ENCODE measurements at places on chromosomes 3 and 15.
A peak's percentile ranks its signal among the peaks of the same experiment; 100 is the strongest.

GRCh38 chr15:77859491-77860060, 217.9 kb downstream of the TBC1D2B start:
- no peak for DNase-seq

DNA sequence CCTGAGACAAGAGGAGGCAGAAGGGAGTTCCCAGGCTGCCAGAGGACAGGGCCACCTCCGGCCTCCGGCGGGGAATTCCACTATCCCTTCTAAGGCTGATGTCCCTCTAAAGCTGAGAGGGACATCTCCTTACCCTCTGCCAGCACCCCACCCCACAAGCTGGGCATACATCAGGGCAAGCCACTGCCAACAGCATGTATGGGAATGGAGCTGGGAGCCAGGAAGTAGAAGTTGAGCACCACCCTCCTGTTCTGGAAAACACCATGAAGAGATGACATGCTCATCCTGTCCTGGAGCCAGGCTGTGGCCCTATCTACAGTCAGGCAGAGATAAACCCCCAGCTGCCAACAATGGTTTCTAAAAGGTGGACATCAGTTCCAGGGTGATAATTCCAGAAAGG, 7.1 kb downstream of the PLCD1 start:
- no peak for DNase-seq

GRCh38 chr3:13080026-13080425, 6.8 kb upstream of the IQSEC1 start:
- DNase-seq, result no peak

- DNase-seq, result no peak
These were observed 14.8 kb downstream of the MYL3 start for GRCh38 chr3:46848271-46849044.

GRCh38 chr15:39885099-39885777, 34.8 kb downstream of the GPR176 start:
- no peak for DNase-seq

DNA sequence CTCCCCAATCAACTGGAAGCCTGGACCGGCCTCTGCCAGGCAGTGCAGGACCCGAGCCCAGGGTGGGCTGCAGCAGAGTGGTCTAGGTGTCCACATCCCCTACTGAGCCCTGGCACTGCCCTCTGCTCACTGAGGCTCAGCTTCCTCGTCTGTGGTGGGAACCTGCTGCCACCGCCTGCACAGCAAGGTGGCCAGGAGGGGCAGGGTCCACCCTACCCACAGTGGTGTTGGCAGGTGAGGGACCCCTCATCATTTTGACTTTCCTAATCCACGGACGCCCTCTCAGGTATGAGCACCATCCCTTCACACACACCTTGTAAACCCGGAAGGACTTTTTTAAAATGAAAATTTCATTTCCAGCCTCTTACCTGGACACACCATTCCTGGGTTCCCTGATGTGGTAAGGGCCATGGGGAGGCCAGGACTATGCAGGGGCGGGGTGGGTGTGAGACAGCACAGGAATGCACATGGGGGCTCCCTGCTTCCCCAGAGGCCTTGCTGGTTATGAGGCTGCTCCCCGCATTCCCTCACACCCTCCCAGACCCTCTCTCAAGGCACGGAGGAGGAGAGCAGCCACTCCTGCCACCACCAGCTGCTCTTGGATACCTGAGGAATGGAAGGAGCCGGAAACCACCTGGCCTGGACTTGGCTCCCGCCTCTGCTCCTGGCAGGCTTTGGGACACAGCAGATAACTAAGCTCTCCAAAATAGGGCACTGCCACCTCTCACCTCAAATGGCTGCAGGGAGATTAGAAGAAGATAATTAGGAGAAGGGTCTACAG, 185.9 kb upstream of the TPM1 start:
- no peak for DNase-seq

DNA sequence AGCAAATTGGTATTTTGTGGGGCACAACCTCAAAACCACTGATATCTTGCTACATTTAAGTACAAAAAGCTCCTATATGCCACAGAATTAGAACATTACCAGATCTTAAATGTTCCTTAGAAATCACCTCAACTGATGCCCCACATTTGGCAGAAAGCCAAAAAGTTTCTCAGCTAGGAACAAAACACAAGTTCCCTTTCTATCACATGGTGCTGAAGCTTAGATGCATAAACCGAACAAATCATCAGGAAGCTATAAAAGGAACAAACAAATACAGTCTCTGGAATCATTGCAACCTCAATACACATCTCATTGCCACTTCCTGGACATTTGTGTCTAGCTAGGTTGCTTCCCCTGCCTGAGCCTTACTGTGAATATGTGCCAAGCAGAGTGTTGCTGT, 492.6 kb downstream of the LPP start:
- DNase-seq, result no peak

DNA sequence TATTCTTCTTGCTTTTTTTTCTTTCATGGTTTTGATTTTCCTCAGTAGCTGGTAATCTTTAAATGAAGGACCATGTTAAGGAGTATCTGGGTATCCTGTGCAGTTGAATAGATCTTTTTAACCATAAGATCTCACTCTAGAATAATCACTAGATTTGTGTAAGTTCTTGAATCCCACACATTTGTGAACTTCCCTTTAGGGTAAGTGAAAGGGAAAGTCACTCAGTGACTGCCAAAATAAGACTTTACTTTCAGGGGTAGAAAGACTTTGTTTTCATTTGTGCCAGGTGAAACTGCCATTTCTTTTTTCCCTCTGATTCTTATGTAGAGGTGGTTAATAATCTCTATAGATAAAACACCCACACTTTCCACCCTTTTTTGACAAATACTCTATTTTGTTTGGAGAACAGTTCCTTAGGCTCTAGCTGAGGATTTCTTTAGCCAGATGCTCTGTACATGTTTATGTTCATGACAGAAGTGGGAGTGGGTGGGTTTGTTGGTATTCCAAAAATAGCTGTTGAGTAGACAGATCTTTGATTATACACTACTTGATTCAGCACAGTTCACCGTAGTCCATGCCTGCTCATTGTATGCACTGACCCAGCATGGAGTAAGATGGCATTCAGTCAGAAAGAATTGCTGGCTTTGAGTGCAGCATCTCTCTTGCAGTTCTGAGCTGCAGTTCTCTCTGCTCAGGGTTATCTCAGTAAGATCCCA, 28.5 kb downstream of the LRRC49 start:
- DNase-seq, result no peak

GRCh38 chr15:61227269-61227949, 1.7 kb downstream of the RORA start:
- peak; percentile 89 for DNase-seq

GRCh38 chr3:115281697-115282675, 134.9 kb upstream of the ZBTB20 start:
- no peak for DNase-seq

GRCh38 chr15:92914768-92915221, 14.7 kb downstream of the CHD2 start:
- no peak for DNase-seq

- DNase-seq, result no peak
These were observed 151.9 kb downstream of the ADAMTS17 start for GRCh38 chr15:100189849-100190248.

DNA sequence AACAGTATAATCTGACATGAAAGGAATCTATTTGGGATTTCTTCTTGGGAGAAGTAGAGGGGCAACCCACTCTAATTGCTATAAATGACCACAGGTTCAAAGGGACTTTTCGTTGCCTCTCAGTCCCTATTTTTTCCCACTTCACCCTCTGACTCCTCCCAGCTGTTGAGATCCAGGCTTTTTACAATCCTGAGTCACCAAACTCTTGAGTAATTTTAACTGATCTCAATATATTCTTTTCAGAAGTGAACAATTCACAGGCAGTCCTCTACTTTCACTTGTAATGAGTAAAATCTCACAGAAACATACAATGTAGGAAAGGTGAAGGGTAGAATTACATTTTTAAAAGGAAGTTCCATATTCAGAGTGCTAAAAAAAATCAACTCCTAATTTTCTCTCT, 44.6 kb downstream of the EIF4E3 start:
- DNase-seq, result no peak

DNA sequence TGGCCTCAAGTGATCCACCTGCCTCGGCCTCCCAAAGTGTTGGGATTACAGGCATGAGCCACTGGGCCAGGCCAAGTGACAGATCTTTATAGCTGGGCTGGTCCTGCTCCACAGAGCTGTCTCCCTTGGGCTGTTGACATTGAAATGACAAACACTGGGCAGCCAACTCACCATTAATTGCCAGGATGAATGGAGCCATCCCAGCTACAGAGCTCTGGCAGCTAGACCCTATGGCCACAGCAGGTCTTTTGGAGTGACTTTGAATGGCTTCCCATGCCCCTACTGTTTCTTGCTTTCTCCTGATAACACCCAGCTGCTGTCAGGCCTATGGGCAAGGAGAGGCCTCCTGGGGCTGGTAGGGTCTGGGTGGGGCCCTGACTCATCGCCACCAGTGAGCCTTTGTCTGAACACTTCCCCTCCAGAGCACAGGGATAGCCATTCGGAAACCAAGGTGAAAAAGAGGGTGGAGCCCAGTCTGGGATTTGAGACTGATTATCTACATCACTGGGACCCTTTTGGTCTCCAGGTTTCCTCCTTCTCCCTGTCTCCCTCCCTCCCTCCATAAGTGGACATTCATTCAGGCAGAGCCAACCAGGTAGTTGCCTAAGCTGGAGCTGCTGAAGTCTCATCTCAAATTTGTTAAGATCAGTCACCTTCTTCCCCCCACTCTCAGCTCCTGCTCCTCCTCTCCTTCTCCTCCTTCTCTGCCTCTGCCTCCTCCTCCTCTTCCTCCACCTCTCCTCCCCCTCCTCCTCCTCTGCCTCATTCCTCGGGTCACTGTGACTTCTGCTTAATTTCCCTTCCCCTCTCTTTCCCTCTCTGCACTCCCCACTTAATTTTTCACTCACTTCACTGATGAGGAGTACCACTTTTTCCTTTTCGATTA, 34.0 kb downstream of the BHLHE40 start:
- DNase-seq, result no peak

- no peak for DNase-seq
These were observed 59.8 kb upstream of the PRTG start for GRCh38 chr15:55802600-55803376.

- DNase-seq, result no peak
These were observed 33.9 kb downstream of the DOCK3 start for GRCh38 chr3:50708620-50709019.

DNA sequence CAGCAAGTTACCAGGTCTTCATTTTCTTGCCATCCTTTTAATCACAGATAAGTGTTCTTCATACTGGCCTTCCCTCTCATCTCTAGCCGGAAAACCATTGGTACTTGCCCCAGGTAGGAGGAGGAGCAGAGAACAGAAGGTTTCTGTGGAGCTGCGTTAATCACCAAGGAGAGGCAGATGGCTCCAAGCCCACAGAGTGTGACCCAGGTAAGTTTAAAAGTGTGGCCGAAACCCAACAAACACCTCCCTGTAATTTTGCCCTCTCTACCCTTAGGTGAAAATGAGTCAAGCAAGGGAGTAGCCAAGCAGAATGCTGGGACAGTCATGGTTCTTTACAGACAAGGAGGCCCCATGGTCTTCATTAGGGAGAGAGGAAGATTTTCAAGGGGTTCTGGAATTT, 37.3 kb downstream of the NFKBIZ start:
- DNase-seq, result no peak

- no peak for DNase-seq
These were observed 22.6 kb downstream of the DNASE1L3 start for GRCh38 chr3:58188173-58188564.

GRCh38 chr3:143855183-143855582, 6.9 kb upstream of the SLC9A9 start:
- DNase-seq, result no peak

GRCh38 chr3:37814547-37814946, 47.1 kb upstream of the CTDSPL start:
- no peak for DNase-seq

DNA sequence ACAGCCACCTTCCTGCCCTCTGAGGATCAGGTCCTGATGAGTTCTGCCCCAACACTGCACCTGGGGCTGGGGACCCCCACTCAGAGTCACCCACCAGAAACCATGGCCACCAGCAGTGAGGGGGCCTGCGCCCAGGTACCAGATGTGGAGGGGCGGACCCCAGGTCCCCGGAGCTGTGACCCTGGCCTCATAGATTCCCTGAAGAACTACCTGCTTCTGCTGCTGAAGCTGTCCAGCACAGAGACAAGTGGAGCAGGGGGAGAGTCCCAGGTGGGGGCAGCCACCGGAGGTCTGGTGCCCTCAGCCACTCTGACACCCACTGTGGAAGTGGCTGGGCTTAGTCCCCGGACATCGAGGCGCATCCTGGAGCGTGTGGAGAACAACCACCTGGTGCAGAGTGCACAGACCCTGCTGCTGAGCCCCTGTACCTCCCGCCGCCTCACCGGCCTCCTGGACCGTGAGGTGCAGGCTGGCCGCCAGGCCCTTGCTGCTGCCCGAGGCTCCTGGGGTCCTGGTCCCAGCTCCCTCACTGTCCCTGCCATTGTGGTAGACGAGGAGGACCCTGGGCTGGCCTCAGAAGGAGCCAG, 27.0 kb upstream of the SLC28A1 start:
- DNase-seq, result no peak

DNA sequence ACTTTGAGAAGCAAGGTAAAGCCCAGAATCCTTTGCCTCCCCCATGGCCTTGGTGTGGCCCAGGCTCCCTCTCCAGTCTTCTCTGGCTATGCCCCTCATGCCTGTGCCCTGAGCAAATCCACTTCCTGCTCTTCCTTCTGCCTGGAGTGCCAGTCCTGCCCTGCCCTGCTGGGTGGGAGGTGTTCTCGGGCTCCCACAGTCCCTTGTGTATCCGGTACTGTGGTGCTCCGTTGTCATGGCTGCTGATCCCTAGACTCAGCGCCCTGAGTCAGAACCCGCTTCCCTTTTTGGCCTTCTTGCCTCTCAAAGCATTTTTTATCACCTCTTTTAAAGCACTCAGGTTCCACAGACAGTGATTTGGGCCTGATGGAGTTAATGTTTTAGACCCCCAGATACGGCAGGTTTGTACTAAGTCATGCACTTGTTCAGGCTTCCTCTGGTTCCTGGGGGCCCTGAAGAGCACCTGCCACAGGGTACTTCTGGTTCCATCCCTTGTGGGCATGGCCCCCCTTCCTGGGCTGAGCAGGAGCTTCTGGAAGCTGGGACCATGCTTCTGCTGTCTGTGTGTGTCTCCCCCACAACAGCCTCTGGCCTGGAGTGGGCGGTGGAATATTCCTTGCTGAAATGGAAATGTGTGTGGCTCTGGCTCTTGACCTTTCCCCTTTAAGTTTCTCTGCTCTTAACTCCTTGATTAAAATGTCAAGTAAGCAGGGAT, 29.6 kb upstream of the ADAMTS7 start:
- DNase-seq, result no peak

DNA sequence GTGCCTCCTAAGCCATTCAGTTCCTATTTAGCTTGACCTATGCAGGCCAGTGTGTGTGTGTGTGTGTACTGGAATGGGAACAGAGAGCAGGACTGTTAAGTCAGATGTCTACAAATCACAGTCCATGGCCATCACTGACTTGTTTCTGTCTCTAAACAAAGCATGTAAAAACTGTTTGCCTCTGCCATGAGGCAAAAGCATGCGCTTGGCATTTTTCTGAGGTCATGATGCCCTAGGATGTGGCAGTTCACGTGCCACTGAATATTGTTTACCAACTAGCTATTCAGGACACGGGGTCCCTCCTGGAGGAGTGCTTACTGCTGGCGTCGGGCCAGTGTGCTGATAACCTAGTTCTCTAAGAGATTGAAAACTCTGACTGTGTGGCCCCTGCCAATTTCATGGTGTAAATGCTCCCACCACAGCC, 8.2 kb upstream of the ATP13A3 start:
- no peak for DNase-seq

GRCh38 chr15:47959617-47960413, 161.0 kb upstream of the SLC24A5 start:
- DNase-seq, result no peak

- DNase-seq, result peak; percentile 62
These were observed 30.6 kb upstream of the SLC6A6 start for GRCh38 chr3:14371573-14372474.

All from SW 1271 (cell line).